K562 (cell line): ENCODE measurements at places on chromosomes 3 and 15.
A peak's percentile ranks its signal among the peaks of the same experiment; 100 is the strongest.

DNA sequence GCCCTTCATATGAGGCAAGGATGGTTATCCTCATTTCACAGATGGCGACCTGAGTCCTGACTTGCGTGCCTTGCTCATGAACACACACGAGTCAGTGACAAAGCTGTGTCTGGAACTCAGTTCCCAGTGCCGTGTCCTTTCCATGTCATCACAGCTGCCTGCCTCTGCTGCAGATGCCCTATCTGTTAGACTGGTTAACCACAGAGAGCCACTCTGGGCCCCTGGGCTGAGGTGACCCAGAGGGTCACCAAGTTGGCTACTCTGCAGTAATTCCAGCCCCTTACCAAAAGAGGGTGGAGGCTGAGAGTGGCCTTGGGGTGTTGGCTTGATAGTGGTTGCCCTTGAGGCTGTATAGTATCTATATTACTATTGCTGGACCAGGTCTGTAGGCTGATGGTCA is 41.0 kb downstream of the RAB11A start:
- no peak for DNase-seq

- no peak for DNase-seq
Measured at GRCh38 chr15:85048430-85048829, 66.8 kb downstream of the PDE8A start.

- peak; percentile 87 for DNase-seq
Measured at GRCh38 chr15:40338041-40338657, 2.6 kb downstream of the CCDC9B start.

- DNase-seq: no peak
Measured at GRCh38 chr15:49852756-49853155, 231.9 kb downstream of the DTWD1 start.

GRCh38 chr3:143443851-143444331 is 324.3 kb downstream of the CHST2 start:
- peak; percentile 22 for DNase-seq

DNA sequence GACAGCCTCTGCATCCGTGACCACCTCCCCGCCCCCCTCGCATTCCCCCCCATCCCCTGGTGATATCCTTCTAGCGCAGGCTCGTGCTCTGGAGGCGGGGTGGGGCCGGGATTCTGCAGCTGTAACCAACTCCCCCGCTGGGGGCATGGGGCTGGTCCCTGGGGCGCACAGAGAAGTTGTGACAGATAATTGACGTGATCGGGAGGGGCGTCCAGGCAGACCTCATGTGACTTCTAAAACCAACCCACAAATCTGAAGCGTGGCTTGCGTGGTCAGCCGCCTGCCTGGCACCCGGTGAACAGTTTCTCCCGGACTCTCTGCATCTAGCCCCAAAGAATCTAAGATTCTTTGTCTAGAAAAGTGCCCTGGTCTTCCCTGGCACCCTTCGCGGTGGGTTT is 100.6 kb upstream of the IGF1R start:
- no peak for DNase-seq

DNA sequence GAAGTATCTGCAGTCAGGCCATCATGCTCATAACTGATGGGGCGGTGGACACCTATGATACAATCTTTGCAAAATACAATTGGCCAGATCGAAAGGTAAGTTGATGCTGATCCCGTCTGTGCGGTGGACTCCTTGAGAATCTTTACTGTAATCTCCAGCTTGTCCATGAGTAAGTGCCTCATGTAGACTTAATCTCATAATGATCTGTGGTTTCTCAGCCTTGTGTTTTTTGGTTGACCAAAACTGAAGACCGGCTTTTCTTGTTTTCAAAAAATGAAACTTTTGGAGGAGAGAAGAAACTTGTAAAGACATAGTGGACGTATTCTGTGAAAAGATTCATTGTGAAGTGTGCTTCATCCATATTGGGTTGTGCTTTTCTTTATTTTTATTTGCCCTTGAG is 285.7 kb downstream of the LRTM1 start:
- DNase-seq: no peak

- no peak for DNase-seq
Measured at GRCh38 chr15:36358523-36358922, 220.9 kb upstream of the CDIN1 start.

- no peak for DNase-seq
Measured at GRCh38 chr15:42171122-42171521, 14.7 kb upstream of the PLA2G4F start.

DNA sequence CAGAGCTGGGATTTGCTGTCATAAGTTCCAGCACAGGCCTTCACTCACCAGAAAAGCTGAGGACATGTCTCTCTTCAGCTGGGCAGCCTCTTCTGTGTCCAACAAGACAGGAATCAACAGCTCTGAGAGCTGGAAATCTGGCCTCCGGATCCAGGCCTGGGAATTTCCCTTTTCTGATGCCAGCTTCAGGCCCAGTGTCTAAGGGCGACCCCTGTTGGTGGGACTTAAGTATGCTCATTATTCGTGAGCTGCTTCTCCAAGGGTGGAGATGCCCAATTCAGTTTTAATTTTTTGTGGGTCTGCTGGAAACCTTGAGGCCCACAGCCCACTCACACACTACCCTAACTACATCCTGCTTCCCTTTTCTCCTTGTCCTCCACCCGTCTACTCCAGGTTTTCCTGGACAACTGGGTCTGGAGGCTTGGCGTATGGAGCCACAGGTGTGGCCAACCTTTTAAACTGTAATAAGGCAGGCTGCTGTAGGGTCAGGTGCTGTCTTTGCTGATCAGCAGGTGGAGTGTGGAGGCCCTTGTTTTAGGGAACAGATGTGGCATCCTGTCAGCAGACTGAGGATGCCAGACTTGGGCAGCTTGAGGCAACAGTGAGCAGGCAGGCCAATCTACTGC is 2.6 kb upstream of the CEMIP start:
- peak; percentile 63 for DNase-seq

DNA sequence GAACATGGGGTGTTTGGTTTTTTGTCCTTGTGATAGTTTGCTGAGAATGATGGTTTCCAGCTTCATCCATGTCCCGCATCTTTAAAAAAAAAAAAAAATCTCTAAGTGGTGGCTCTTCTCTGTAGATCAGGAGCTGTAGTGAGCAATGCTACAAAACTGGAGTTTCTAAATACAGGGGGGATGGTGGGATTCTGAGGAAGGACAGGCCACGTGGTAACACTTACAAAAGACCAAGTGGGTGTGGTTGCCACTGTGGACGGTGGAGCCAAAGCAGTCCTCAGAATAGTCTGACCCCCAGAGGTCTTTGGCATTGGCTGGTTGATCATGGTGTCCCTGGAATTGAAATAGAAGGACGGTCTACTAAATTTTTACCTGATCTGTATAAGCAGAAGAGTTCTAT is 7.7 kb downstream of the CCRL2 start:
- DNase-seq: no peak

GRCh38 chr15:65096481-65097385 is 18.3 kb downstream of the UBAP1L start:
- no peak for DNase-seq

DNA sequence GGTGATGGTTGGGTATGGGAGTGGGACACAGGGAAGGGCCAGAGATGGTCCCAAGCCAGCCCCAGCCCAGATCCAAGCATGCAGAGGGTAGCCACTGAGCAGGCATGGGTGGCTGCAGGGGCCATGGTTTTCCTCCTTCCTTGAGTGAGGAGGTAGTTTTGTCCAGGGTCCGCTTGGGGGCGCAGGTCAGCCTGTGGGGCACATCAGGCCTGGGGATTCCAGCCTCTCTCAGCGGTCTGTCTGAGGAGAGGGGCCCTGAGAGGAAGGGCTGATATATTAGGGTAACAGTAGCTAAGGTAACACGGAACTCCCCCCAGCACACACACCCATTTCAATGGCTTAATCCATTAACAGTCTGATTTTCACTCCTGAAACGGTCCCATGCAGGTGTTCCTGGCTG is 22.7 kb upstream of the LCTL start:
- peak; percentile 47 for DNase-seq

- DNase-seq: no peak
Measured at GRCh38 chr15:27660676-27661075, 438.4 kb downstream of the OCA2 start.

DNA sequence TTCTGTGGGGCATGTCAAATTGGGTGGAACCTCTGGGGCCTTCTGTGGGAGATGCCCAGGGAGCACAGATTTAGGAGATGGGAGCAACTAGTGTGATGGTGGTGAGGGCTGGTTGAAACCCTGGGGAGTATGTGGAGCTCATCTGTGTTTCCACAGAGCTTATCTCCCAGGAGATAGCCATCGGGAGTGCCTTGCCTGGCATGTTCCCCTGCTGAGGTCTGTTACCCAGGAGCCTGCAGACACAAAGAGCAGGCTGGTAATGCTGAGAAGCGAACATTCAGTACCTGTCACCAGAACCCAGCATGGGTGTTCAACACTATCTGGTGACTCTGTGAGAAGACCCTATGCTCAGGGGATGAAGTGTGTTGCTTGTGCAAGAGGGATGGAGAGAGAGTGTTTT is 85.0 kb downstream of the CLSTN2 start:
- DNase-seq: no peak

GRCh38 chr3:124057420-124057819 is 65.5 kb upstream of the ROPN1 start:
- DNase-seq: no peak

- DNase-seq: no peak
Measured at GRCh38 chr3:192904632-192905289, 12.9 kb downstream of the MB21D2 start.

- no peak for DNase-seq
Measured at GRCh38 chr3:56424336-56424735, 43.9 kb downstream of the ERC2 start.
